ENCODE measurements at places on chromosomes 13 and 19.

GRCh38 chr19:3284759-3285646 lies 60.5 kb downstream of the CELF5 start:
- DNase-seq, result peak; percentile 69

DNA sequence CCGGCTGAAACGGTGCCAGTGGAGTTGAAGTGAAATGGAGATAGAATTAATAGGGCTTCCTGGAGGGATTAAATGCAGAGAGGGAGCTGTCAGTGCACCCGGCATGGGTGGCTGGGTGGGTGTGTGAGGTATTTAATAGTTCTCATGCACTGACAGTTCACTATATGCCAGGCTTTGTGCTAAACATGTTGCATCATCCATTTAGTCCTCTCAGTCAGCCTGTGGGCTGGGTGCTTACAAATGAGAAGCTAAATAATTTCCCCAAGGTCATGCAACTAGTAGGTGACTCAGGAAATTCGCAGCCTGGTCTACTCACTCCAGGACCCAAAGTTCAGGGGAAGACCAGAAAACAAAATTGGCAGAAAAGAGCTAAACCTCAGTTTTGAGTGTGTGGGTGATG lies 63.5 kb upstream of the SPATA13 start:
- peak; percentile 41 for DNase-seq

DNA sequence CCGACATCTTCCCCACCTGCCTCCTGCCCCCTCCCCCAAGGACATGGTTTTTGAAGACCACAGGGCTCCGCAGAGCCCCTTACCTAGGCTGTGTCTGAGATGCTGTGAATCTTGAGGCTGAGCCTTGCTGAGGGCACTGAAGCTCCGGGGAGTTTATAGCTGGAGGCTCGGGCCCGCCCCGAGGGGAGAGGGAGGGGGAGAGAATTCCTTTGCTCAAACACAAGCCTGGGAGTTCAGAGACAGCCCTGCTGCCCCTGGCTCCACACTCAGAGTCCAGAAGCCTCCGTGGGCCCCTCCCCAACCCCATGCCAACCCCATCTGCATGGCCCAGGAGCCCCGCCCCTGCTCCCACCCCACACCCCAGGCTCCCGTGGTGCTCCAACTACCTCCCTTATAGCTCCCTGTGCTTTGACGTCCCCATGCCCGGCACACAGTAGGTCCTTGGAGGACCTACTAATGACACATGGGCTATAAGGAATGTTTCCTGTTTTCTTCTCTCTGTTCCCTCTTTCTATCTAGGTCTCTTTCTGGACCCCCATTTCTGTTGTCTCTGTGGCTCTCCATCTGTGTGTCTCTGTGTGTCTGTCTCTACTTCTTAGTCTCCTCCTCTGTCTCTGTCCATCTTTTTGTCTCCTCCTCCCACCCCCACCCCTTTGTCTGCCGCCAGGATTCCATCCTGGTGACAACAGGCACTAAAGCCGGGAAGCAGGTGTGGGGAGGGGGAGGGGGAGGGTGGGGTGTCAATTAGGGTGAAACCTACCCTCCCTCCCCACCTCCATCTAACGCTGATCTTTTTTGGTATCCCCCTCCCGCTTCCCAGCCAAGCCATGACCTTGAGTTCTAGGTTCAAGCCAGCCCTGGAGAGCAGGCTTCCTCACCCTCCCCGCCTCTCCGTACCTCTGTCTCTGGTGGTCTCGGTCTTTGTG lies at the start of gene TNNT1:
TSS of gene TNNT1 (minus strand) at position 129 of the 926 bp plus-strand sequence. CDS start 2,049 bp downstream, outside the sequence.
- DNase-seq, result no peak

GRCh38 chr13:38045278-38046048 lies 175.9 kb upstream of the TRPC4 start:
- DNase-seq, result no peak

- DNase-seq, result peak; percentile 76
Observed at GRCh38 chr19:48674921-48675824, 2.4 kb upstream of the NTN5 start.

DNA sequence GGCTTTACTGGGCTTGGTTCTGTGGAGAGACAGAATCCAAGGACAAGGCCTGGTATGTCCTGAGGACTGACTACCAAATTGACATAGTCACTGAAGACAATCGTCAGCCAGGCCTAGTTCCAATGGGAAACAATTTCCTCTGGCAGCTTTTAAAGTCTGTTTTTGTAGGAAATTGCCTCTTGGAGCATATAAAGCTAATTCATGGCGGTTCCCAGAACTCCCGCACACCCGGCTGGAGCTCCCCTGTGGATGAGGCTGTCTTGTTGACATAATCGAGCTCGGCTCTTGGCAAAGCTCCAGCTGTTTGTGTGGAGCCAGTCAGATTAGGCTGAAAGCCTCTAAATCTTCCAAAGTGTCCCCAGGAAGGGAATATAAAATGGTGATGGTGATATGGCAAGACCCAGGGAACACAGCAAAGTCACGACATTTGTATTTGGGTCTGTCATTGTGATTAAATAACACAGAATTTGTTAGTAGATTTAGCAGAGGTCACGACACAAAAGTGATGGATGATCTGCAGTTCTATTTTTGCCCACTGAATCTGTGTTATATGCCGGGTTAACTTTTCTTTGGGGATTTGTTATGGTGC lies 395.0 kb downstream of the PCDH9 start:
- no peak for DNase-seq

GRCh38 chr19:3108775-3109174 lies 14.6 kb downstream of the GNA11 start:
- peak; percentile 76 for DNase-seq

GRCh38 chr19:43769256-43769655 lies 11.5 kb downstream of the KCNN4 start:
- DNase-seq, result no peak

DNA sequence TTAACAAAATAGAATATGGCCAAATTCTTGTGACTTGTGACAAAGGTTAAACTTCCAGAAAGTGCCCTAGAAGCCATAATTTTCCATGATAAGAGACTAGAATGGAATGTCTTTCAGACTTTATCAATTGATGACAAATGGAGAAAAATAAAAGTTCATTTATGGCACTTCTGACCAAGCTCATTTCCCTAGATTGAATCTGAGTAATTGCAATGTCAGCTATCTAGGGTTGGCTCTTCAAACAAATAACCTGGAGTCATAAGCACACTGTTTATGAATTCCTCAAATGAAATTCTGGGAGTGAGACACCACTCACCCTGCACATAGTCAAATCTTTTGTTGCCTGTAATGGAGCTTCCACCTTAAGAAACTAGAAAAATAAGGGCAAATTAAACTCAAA lies 11.4 kb downstream of the ARHGEF7 start:
- DNase-seq, result no peak

- no peak for DNase-seq
Observed at GRCh38 chr13:29956853-29957252, 106.4 kb upstream of the UBL3 start.

- DNase-seq, result peak; percentile 39
Observed at GRCh38 chr19:42422901-42423461, 4.2 kb downstream of the LIPE start.

GRCh38 chr13:107585469-107586180 lies 629.7 kb downstream of the LIG4 start:
- no peak for DNase-seq

DNA sequence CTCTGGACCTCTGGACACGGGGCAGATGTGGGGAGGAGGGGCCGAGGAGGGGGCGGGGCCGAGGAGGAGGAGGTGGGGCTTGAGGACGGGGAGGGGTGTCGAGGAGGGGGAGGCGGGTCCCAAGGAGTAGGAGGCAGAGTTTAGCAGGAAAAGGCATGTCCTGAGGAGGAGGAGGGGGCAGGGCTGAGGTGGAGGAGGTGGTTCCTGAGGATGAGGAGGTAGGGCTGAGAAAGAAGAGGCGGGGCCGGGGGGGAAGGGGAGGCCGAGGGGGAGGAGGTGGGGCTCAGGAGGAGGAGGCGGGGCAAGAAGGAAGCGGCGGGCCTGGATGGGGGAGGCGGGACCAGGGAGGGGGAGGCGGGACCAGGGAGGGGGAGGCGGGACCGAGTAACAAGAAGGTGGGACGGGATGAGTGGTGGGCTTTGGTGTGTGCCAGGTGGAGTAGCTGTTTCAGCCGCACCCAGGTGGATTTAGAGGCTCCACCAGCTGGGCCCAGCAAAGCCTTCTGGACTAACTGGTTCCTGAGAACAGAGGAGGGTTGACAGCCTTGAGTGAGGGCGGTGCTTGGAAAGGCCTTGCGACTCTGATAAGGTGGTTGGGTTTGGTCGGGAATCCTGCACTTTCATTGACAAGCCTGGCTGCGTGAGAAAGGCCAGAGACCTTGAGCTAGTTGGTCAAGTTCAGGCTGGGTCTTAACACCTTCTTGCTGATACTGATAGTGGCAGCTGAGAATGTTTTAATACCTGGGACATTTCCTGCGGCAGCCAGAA lies 7.7 kb downstream of the TECR start:
- peak; percentile 61 for DNase-seq

DNA sequence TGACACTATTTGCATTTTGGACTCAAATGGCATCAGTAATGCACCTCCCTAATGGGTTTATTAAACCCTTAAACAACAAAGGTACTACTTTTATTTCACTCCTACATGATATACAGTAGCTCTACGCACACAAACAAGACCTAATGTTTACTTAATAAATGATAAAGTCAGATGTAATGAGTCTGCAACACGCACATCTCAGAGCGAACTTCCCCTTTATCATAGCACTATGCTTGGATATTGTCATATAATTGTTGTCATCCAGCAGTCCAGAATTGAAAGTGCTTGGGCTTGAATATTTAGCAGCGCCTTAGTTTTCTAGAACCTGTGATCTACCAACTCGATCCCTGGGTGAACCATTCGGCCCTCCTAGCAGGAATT lies 772 bp downstream of the PARP4 start:
- DNase-seq, result no peak

GRCh38 chr13:35787937-35788336 lies 311.4 kb upstream of the MAB21L1 start:
- no peak for DNase-seq

DNA sequence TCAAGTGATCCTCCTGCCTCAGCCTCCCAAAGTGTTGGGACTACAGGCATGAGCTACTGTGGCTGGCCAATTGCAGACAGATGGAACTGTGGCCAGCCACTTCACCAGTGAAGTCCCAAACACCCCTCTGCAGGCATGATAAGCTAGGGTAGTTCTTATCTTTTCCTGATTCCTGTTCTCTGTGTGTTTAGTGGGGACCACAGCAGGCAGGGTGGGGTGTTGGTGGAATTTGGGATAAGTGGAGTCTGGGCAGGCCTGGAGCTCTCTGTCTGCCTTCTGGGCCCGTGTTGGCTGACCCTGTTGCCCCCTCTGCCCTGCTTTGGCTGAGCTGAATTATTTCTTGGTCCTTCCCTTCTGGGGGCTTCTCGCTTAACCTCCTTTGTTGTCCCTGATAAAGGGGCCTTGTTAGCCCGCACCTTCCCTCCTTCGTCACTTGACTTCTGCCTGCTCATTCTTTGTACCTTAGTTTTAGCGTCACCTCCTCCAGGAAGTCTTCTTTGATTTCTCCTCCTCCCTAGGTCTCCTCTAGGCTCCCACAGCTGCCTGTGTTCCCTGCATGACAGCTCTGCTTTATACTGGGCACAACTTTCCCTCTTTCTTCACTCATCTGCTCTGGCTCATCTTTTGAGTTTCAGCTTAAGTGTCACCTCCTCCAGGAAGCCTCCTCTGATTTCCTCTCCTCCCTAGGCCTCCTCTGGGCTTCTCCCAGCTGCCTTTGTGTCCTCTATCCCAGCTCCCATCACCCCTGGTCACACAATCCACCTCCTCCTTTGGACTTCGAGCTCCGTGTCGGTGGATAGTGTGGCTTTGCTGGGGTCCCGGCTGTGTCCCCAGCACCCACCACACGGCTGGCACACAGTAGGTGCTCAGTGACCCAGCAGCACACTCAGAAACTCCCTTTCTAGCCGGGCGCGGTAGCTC lies 1.7 kb upstream of the NCLN start:
- DNase-seq, result no peak

DNA sequence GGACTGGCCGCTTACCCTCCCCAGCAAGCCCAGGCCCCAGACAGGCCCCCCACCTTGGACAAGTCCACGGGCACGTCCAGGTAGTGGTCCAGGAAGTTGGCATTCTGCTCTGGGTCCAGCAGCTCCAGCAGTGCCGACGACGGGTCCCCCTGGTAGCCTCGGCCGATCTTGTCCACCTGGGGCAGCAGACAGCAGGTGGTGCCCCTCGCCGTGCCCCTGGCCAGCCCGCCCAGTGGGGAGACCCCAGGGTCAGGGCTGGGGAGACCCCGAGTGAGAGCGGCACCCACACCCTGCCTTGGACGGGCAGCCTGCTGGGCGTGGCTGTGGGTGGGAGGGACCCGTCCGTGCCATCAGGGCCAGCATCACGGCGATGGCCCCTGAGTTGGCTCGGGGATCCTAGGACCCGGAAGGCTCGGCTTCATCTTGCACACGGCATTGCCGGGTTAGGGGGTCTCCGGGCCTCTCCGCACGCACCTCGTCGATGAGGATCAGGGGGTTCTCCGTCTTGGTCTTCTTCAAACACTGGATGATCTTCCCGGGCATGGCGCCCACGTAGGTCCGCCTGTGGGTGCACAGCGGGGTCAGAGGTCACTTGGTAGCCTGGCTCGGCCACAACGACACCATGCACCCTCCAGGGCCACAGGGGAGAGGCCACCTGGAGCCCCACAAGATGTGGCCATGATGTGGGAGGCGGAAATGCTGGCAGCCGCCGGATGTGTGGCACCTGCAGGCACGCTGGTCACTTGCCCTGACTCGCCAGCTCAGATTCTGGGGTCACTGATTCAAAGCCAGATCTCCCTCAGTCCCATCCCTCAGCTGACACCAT lies 6.3 kb downstream of the RPL36 start:
- no peak for DNase-seq

- no peak for DNase-seq
Observed at GRCh38 chr13:32589471-32589870, 3.2 kb downstream of the PDS5B start.

GRCh38 chr19:39737351-39737750 lies 478 bp downstream of the CLC start:
- DNase-seq, result no peak

DNA sequence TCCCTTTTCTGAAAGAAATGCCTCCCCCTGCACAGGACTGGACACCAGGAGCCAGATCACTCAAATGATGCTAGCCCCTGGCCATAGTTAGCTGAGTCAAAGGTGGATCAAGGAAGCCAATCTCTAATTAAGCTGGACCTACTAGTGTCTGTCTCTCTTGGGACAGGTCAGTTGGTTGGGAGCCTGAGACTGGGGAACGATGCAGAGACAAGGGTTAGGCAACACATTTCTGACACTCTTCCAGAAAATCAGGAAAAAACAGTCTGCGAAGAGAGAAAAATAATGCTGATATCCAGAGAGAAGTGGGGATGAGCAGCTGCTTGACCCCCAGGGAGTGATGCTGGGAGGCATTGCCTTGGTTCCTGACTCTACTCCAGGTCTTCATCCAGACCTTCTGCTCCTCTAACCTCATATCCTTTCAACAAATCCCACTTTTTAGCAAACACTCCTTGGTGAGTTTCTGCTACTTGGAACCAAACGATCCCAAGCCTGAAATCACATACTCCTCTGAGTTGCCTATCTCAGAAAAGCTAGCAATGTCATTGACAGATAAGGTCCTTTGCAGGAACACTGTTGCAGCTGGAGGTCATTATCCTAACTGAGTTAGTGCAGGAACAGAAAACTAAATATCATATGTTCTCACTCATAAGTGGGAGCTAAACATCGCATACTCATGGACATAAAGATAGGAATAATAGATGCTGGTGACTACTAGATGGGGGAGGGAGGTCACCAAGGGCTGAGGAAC lies 369.7 kb downstream of the COG6 start:
- no peak for DNase-seq

All from activated CD4-positive, alpha-beta memory T cell treated with anti-CD3 and anti-CD28 coated beads, Interleukin-2, amount 10 ng/mL, durations not matched to agents 7 days and 5 days (primary cell).